ENCODE measurements at places on chromosomes 1 and 21.

GRCh38 chr1:28817133-28817532, 5.2 kb downstream of the OPRD1 start:
- no peak for DNase-seq

- no peak for DNase-seq
Measured at GRCh38 chr1:41963636-41964035, 44.9 kb upstream of the HIVEP3 start.

DNA sequence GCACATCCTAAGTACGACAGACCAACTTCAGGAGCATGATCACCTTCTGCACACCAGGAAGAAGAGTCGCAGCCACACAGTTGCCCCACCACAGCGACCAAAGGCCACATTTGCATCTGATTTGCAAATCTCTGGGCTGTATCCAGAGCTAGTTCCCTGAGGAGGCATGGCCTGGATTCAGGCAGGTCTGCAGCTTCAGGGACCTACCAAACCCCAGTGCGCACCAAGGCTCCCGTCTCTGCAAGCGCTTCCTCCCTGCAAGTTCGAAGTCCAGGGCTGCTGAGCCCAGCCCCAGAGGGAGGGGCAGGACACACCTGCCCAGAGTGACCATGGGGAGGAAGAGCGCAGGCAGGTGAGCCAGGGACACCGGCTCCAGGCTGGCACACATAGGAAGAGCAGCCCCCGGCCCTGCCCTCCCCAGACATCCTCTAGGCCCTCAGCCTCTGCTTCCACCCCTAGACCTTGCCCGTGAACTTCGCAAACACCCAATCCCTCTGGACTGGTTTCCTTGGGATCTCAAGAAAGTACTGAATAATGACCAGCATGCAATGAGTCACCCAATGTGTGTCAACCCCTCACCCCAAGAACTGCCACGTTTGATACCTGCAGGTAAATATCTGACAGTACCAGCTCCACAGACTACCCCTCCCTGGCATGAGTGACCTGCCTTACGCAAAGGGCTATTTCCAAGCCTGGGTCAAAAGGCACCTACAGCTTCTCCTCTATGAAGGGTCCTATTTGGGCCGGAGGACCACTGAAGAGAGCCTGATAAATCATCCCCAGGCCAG, 36.8 kb downstream of the CASZ1 start:
- DNase-seq: no peak

GRCh38 chr1:153534925-153535241, 908 bp downstream of the S100A6 start:
- no peak for DNase-seq

DNA sequence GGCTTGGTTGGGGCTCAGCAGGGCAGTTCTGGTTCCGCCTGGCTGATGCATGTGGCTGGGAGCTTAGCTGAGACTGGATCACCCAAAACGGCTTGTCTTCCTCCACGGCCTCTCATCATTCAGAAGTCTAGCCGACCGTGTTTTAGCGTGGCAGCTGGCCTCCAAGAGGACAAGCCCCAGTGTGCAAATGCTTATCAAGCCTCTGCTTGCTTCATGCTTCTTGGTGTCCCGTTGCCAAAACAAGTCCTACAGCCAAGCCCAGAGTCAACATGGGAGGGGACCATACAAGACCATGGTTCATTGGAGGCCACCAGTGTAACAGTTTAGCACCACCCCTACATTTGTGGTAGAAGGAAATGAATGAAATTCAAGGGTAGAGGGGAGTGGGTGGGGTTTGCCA, 10.5 kb upstream of the KDF1 start:
- DNase-seq: no peak

DNA sequence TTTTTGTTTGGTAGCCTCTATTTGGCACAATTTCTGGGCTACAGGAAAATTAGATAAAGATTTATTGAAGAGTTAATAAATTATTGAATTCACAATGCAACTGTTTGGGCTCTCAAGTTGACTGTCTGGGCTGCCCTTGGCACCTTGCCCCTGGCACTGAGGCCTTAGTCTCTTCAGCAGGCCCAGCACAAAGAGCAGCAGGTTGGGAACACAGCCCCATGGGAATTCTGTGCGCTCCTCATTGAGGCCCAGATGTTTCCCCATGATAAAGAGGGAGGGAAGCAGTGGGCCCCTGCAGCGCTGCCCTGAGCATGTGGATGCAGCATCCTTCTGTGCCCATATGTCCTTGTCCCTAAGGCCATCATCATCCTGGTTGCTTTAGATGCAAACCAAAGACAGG, 2.9 kb downstream of the CRNN start:
- DNase-seq: no peak

- no peak for DNase-seq
Measured at GRCh38 chr1:48000883-48001282, 3.7 kb upstream of the TRABD2B start.

GRCh38 chr1:33005838-33006421, 30.8 kb downstream of the AK2 start:
- DNase-seq: no peak

GRCh38 chr1:33346927-33347649, 26.2 kb upstream of the A3GALT2 start:
- DNase-seq: no peak

GRCh38 chr1:113990530-113990929, 11.3 kb downstream of the OLFML3 start:
- DNase-seq: no peak

GRCh38 chr1:219847215-219847855, 81.0 kb downstream of the SLC30A10 start:
- DNase-seq: no peak

DNA sequence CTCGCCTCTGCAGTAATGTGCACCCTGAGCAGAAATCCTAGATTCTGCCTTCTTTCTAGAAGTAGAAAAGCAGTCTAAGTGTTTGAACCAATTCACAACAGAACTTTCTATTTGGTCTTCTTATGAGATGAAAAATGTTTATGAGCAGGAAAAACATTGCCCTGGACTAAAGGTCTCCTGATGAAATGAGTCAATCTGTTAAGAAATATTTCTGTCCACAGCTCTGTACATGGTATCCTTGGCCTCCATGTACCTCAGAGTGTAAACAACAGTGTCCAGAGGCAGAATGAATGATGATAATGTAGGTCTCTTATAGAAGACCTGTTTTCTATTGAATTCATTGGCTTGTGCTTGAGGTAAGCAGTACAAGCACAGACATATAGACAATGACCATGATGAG, 6.2 kb upstream of the APCS start:
- DNase-seq: no peak

GRCh38 chr1:8551613-8552489, 233.9 kb downstream of the SLC45A1 start:
- no peak for DNase-seq

DNA sequence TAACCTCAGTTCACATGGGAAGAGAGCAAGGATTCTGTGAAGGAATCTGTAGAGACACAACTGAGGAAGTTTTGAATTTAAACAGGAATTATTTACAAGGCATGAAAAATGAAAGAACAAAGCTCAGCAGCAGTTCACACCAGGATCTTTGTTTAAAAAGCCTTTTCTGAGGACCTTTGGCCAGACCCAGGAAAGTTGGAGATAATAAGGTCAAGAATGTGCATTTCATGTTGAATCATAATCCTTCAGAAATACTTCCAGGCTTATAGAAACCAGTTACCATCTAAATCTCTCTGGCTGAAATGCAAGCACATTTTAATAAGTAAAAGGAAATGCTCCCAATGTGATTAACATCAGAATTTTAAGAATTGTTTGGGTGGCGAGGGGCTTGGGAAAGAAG, 2.7 kb downstream of the CLIC6 start:
- DNase-seq: no peak

DNA sequence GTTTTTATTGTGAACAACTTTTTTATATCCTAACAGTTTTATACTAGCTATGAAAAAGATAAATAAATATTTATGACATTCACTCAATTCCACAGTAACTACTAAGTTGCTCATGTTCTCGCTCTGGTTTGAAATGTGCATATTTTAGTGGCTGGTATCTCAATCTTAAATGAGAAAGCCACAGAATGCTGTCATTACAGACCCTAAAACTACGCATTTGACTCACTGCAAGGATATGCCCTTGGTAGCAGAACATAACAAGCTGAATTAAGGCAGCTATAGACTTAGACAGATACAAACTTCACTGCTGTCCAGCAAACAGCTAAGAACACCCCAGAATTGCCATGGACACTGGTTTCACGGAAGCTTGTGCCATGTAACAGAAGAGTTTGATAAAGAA, 19.0 kb downstream of the DAB1 start:
- no peak for DNase-seq

- no peak for DNase-seq
Measured at GRCh38 chr21:35100349-35100811, 51.3 kb upstream of the RUNX1 start.

DNA sequence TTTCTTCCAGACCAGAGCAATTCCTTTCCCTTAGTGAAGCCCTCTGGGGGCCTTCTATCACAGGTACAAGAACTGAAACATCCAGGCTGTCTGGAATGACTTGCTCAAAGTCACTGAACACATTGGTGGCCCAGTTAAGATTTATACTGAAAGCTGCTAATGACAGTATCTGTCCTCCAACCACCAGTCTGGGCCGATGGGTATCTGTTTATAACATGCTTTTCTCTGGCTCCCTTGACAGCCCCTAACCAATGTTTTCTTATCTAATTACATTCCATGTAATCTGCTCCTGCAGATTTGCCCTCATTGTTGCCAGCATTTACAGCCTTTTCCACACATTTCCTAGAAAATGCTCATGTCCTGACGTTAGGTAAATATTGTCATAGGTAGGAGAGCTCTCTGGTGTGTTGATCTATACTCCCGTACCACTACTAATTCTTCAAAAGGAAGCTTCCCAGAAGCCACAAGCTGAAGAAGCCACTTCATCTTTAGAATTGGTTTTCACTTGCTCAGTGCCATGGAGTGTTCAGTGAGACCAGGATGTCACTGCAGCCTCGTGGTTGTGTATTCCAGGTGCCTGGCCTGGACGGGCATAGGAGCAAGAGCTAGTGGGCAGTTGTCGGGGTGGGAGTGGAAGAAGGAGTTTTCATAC, 163.9 kb downstream of the TSEN15 start:
- DNase-seq: no peak

DNA sequence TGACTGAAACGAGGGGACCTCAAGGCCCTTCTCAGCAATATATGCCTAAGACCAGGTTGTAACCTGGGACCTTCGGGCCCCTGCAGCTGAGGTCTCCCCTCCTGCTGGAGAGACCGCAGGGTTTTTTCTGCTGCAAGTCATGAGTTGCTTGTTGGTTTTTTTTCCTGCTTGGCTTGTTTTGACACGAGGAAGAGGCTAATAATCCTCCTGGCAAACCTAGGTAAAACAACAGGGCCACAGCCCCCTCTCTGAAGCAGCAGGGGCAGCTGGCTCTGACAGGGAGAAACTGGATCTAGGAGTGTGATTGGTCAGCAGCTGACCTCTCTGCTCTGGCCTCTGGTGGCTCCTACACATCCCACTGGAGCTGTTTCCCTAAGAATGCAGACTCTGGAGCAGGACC, 69.0 kb downstream of the CD34 start:
- no peak for DNase-seq

DNA sequence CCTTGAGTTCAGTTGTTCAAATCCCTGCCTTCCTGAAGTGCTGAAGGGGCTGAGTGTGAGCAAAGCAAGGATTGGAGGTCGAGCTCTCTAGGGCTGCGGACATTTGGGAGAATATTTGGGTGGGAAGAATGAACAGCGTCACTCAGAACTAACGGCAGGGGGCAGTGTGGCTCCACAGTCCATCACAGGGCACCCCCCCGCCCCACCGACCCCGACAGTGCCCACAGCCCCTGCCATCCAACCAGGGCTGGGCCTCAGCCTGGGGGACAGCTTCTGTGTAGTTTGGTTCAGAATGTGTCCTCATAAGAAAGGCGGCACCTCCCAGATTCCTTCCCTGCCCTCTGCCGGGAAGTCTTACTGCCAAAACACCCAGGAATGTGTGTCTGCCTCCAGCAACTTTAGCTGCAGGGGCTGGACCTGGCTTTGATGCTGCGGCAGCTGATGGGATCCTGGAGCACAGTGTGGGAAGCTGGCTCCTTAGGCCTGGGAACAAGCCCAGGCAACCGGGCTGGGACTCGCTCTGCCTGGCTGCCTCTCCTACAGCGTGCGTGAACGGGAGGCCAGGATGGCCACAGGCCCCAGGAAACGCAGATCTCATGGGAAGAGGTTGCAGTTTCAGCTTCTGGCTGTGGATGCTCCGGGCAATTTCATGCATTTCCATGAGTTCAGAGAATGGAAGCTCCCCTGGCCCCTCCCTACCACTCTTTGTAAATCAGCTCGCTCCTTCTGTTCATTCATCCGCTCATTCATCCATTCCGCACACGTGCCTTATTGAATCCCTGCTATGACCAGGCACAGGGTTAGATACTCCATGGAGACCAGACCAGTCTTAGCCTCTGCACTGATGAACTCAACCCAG, 104.9 kb upstream of the TMPRSS2 start:
- peak; percentile 80 for DNase-seq

GRCh38 chr1:178412400-178412770, 84.4 kb downstream of the CLEC20A start:
- DNase-seq: no peak

GRCh38 chr1:155124503-155125463, 2.9 kb upstream of the EFNA1 start:
- DNase-seq: no peak

- DNase-seq: no peak
Measured at GRCh38 chr1:98824736-98825135, 163.2 kb downstream of the SNX7 start.

DNA sequence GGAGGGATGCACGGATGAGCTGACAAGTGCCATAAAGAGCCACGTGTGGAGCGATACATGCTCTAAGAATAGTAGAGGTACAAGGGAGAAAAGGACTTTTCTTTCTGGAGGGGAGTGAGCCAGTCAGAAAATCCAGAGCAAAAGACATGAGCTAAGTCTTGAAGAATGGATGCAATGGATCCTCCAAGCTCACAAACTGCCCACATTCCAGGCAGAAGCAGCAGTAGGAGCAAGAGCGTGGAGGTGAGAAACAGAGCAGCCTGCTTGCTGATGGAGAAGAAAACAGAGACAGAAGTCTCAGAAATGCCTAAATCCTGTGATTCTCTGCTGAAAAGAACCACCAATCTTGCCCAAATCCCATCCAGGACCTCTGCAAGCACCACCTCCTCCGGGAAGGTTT, 78.2 kb upstream of the RALGPS2 start:
- no peak for DNase-seq
